ENCODE measurements at places on chromosomes 11 and 22. TPM values are rescaled to one million over a fixed set of nuclear protein-coding genes. Genes with fewer than 3 reads are reported as not detected.

GRCh38 chr11:44709281-44709562, 17.5 kb upstream of the TSPAN18 start:
- DNase-seq: no peak

DNA sequence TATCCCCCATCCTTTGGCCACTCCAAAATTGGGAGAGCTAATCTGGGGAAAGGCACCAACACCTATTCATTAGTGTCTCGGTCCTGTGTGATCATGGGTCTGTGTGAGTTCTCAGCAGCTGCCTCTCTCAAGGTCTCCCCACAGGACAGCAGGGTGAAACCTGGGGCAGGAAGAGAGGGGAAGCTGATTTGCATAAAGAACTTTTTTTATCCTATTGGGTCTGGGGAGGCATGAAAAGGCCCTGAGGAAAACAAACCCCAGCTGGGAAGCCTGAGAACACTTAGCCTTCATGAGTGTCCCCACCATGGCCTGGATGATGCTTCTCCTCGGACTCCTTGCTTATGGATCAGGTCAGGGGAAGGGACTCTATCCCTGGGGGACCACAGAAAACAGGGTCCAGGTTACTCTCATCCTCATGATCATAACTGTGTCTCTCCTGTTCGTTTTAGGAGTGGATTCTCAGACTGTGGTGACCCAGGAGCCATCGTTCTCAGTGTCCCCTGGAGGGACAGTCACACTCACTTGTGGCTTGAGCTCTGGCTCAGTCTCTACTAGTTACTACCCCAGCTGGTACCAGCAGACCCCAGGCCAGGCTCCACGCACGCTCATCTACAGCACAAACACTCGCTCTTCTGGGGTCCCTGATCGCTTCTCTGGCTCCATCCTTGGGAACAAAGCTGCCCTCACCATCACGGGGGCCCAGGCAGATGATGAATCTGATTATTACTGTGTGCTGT, 116.0 kb upstream of the TOP3B start:
- no peak for DNase-seq

DNA sequence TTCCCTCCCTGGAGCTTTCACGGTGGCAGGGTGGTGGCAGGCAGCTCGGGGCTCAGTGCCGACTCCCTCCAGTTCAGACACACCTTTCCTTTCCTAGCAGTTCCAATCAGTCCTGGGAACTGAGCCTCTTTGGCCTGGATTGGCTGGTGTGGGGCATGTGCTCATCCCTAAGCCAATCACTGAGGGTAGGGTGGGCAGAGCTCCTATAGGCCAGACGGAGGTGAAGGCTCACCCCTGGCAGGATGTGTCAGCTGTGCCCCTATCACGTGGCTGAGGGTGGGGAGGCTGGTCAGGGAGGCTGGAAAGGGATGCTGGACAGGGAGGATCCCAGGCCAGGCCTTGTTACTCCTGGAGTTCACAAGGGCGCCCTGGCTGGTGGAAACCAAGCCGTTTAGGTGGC, 40.2 kb downstream of the CACNA1I start:
- DNase-seq: no peak

DNA sequence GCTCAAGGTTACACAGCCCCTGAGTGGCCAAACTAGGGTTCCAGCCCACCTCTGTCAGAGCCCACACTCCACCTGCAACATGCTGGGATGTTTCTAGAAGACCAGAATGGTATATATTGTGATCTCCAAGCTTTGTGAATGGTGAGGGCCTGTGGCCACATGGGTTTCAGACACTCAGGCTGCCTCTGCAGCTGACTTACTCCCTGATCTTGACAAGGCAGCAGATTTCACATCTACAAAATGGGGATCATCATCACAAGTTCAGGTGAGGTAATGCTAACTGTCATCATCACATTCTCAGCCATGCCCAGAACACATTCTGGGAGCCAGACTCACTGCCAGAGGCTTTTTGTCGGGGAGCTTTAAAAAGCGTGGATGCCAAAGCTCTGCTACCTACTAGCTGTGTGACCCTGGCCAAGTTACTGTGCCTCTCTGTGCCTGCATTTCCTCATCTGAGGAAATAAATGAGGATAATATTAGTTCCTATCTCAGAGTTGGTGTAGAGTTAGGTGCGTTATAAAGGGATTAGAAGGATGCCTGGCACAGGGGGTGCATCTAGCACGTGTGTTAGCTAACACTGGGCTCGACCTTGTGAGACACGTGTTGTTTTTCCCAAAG, 24.9 kb upstream of the WNT11 start:
- no peak for DNase-seq

The PANX2 gene
- 0.07 TPM for total RNA-seq

GRCh38 chr22:17912945-17913721, 111.2 kb downstream of the MICAL3 start:
- no peak for DNase-seq

GRCh38 chr22:19579115-19579811, 55.1 kb upstream of the CLDN5 start:
- no peak for DNase-seq
